Mucosa of gallbladder (tissue), 1 donor: ENCODE measurements at places on chromosomes 1 and 21.

DNA sequence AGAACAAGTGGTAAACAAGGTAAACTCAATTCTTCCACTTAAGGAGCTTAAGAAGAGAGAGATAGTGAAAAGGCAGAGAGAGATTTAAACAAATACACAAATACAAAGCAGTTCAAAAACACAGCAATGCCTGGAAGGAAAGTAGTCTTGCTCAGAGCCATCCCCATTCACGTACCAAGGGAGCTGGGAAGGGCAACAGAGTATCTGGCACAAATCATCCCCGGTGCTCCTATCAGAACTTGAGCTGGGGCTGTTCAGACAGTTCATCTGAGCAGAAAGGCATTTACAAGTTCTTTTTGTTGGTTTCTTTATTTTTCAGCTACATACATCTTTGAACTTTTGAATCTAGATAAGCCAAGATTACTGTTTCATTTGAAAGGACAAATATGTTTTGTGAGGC is 233.9 kb downstream of the KCNH1 start:
- DNase-seq, result no peak

DNA sequence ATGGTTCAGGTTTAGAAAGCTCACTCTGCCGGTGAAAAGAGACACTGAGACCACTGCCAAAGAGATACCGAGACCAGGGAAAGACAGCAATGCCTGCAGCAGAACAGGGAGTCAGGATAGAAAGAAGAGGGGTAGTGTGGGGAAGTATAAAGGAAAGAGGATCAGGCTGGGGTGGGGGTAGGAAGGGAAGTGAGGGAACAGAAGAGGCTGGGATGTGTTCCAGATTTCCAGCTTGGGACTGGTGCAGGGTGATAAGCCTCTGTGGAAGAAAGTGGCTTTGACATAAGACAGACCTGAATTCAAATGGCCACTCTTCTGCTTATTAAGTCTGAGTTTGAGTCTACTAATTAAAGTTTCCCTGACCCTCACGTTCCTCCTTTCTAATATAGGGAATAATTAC is 105.9 kb downstream of the PIK3R3 start:
- DNase-seq, result no peak

DNA sequence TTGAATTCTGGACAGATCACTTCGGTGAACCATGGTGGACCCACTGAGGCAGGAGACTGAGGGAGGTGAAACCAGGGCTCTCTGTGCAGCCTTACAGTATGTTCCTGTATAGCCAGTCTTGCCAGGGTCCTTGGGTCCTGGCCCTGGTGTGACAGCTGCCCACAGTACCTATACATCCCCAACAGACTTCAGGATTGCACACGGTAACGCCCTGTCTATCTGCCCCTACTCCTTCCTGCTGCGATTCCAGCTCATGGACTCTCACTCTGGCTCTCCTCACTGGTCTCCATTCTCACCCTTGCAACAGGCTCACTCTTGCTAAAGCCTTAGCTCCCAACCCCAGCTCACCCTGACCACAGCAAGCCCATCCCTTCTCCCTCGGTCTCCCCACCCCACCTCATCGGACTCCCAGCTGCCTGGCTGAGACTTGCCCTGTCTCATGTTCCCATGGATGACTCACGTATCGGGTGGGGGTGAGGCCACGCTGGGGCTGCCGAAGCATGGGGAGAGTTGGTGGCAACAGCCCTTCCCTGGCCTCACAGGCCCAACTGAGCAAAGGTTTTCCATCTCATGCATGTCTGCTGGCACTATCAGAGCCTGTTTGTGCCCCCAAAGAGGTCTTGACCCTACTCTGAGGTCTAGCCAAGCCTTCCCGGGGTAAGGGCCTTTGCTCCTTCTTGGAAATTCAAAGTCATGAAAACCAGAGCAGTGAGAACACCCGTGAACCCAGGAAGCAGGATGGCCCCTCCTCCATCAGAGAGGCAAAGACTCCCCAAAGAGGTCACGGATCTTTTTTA is 7.1 kb downstream of the PHLDA3 start:
- peak; percentile 77 for DNase-seq

GRCh38 chr1:31593770-31594632 is 17.7 kb downstream of the TINAGL1 start:
- DNase-seq, result peak; percentile 82

DNA sequence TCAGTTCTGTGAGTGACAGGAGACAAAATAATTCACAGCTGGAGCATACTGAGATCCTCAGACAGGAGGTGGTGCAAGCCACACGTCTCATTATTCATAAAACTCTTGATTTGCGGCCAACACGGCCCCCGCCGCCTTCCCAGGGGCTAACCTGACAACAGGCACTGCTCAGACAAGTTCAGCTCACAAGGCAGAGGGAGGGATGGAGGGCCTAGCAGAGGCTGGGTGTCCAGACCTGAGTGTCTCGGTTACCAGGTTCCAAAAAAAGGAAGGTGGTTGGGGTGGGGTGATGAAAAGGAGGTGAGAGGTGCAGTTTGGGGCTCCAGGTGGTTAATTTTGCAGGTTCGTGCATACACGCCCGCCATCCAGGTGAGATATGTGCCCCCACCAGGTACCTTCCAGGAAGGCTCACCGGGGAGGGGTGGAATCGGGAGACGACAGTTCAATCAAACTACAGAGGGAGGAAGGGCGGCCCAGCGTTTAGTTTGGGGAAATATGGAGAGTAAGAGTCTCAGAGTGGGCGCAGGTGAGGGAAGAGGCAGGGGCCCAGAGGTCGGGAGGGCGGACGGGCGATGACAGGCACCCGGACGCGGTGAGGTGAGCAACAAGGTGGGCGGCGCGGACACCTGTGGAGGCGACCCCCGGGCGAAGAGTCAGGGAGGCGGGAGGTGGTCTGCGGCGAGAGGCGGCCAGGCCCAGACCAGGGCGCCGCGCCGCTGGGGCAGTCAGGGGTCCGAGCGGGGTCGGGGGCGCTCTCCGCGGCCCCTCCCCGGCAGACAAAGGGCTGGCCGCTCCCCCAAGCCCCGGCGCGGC is 629 bp downstream of the CTNNBIP1 start:
- no peak for DNase-seq

DNA sequence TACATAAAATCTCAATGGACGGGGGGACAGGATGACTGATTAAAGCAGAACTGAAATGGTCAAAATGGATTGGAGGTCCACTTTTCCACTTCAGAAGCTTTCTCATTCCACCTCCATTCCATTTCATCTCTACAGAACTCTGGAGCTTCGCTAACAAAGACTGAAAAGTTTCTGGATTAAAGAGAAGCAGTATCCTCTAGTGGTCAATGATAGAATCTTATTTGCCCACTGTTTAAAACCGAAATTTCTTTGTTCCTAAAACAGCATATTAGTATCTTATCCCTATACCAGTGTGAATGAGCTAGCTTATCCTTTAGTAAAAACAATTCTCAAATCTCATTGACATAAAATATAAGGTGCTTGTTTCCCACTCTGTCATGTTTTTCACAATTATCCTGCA is 890.6 kb downstream of the KCNT2 start:
- DNase-seq, result no peak
